Cortex of kidney (tissue), 1 donor: ENCODE measurements at places on chromosomes 16 and 17.

DNA sequence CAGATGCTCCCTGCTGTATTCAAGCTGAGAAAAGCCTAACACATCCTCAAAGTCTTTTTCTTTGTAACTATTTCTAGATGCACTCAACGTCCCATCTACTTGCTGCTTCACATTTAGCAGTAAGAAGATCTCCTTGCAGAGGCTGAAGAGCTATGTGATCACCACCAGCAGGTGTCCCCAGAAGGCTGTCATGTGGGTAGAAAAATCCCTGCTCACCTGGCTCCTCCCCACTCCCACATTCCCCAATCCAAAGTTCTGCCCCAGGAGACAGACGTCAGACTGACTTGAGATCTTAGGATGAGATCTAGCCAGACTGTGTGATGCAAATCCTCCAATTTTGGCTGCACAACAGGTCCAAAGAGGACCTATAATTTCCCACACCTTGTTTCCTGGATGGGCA is 1.1 kb downstream of the CCL13 start:
- no peak for DNase-seq

DNA sequence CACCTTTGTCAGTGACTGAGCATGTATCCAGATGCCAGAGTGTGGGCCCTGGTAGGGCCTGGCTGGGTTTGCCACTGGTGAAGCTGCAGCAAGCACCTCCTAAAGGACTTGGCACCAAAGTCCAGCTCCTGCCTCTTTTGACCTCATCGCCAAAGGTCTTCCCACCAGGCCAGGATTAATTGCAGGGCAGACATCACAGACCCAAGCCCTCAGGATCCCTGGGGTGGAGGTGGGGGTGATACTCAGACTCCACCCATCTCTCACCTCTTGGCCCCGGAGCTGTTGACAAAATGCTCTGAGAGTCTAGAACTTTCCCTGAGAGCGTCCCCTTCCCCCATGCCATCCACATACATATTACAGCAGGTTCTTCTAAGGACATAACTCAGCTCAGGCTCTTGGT is 4.6 kb downstream of the WNT3 start:
- DNase-seq: no peak

DNA sequence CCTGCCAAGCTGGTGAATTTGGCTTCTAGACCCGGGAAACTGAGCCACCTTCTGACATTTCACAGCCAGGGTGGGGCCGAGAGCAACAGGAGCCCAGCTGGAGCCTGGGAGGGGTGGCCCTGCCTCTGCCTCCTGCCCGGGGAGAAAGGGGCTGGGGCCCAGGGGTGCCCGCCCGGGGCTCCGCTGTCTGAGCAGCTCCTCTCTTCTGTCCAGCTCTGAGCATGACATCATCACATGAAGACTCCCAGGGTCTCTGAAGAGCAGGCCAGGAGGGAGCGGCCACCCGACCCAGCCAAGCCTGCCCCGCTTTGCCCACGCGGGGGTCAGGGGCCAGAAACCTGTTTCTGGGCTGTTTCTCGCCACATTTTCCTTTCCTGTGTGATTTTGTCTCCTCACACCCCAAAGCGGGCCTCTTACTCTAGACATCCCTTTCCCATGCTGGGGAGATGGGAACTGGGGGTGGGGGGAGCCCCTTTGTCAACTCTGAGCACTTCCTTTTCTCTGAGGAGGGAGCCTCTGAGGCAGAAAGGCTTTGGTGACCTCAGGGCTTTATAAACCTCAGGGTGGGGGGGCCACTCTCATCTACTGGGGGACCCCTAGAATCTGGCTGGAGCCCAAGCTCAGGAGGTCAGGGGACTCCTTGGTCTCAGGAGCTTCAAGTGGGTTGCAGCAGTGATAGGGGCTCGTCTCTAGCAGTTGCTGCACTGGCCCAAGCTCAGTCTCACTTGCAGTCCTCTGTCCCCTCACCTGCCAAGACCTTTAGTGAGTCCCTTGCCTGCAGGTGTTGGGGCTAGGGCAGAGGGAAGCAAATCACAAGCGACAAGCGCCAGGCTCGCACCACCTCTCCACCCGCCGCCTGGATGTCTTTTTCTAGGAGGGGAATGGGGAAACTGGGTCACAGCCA is 7.6 kb downstream of the UBALD2 start:
- DNase-seq: no peak

DNA sequence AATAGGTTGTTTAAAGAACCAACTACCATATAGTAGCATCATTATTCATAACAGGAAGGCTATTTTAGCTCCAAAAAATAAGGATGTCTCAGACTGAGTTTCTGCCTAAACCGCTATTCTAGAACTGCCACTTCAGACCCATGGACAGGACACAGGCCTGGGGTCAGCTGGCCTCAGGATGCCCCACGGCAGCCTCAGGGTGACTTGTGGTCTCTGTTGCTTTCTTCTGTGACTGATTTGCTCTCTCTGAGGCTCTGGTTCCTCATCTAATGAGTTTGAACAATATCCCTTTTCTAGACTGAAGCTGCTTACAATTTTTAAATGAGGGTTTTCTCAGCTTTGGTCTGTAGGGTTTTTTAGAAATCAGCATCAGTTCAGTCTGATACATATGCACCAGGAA is 31.8 kb upstream of the IRF8 start:
- DNase-seq: no peak

DNA sequence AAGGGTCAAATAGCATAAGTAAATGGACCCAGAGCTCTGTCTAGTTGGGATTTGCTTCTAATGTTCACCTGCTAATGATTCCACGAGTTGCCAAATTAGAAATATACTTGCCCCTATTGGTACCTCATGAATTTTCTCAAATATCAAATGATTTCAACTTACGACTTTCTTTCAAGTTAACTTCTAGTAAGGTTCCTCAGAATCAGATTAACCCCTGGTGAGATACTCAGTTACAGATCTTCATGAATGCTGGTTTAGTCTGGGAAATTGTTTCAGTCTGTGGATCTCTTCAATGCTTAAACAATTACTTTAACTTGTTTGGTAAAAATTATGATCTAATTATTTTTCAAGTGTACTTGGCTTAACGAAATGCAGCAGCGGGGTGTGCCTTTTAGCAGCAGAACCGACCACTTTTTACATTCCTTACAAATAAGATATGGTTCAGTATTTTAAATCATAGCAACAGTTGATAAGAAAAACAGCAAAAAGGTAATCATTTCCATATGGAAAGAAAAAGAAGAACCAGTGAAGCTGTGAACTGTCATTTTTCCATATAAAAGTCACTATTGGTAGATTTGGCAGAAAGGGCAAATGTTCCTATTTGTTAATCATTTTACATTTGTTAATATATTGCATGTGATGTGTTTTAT is 34.5 kb downstream of the TUBD1 start:
- DNase-seq: no peak

- DNase-seq: no peak
Measured at GRCh38 chr17:58200024-58200633, 7.6 kb downstream of the EPX start.
